Activated CD4-positive, alpha-beta T cell treated with anti-CD3 and anti-CD28 coated beads, Interleukin-2, amount 50 U/mL, for 4 hours (primary cell): ENCODE measurements at places on chromosomes 4 and X.

DNA sequence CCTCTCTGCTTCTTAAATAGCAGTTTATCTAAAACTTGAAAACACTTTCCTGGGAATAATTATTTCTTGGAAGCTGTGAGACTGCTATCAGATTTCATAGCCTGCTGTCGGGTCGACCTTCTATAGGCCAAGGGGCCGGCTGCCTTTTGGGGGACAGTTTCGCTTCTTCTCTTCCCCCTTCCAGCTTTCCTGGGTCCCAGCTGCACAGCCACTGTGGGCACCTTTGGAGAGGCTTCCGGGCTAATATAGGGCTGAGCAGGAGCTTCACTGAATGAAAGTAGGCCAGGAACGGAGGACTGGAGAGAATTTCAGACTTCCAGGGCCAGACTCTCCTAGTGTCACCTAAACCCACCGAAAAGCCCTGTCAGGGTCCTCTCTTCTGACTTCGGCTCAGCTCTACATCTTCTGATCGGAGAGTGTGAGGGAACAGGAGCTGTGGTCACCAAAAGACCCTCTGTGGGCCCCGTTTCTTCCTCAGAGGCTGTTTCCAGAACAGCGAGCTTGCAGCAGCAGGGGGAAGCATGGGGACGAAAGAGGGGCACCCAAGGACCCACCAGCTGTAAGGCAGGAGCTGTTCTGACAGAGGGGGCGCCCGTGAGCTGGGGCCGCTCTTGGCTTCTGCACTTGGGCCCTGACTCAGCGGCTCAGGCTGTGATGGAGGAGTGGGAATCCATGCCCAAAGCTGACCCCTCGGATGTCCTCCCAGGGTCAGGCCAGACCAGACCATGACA is 620.6 kb downstream of the BCOR start:
- no peak for DNase-seq

DNA sequence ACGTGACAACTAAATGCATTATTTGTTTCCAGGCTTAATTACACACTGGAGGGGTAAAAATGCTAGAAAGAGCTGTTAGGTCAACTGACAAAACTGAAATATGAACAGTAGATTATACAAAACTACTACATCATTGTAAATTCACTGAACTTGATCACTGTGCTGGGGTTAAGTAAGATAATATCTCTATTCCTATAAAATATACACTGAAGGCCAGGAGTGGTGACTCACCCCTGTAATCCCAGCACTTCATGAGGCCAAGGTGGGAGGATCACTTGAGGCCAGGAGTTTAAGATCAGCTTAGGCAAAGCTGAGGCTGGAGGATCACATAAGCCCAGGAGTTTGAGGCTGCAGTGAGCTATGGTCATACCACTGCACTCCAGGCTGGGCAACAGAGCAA is 31.8 kb upstream of the NKX6-1 start:
- no peak for DNase-seq

DNA sequence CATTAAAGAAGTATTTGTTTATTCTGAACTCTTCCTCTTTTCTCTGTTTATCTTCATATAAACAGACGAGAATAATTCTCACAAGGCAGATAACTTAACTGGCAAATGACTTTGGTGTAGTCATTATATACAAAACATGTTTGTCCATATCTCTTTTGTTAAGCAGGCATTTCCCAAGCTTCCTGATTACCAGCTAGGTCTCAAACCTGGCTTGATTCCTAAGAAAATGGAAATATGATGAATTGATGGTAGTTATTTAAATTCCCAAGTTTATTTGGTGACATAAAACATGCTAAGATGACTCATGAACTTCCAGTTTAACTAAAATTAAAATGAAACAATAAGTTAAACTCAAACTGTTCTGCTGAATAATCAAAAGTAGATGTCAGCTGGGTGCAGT is 96.8 kb downstream of the ARSJ start:
- no peak for DNase-seq

GRCh38 chr4:177263818-177264217 is 45.9 kb upstream of the NEIL3 start:
- no peak for DNase-seq

DNA sequence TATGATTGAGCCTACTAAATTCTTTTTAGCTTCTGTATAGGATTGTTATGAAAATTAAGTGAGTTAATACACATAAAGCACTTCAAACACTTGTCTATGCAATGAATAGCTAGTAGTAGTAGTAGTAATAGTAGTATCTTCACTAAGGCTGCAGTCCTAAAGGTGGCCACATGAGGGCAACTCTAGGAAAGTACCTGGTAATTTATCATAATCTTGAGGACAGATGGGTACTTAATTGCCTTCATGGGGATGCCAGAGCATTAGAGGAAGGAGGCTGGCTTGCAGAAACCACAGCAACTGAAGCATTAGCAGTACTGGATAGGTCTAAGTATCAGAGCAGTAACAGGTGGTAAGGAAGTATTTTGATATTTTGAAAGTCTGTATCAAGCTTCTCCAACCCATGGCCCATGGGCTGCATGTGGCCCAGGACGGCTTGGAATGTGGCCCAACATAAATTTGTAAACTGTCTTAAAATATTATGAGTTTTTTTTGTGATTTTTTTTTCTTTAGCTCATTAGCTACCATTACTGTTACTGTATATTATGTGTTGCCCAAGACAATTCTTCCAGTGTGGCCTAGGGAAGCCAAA is 17.3 kb downstream of the NIPAL1 start:
- peak; percentile 66 for DNase-seq

DNA sequence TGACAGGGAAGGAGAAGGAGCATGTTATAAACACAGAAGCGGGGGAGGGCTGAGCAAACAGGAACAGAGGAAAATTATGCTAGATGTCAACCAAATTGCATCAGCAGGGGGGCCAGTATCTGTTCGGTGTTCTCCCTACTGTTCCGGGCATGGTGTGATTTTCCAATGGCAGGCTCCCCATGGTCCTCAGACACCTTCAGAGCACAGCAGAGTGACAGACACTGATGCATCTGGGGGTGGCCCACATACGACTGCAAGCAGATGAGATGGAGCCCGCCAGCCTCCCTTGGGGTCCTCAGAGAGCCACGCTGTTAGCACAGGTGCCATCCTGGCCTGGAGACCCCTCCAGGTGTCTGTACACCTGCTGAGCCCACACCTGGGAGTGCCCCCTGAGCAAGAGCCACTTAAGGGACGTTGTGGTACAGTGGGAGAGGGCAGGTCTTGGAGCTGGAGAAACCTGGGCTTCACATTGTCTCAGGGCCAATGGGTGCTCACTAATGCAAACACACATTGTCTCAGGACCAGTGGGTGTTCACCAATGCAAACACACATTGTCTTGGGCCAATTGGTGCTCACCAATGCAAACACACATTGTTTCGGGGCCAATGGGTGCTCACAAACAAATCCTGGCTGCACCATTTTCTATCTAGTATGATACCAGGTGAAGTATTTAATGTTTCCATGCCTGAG is 95.4 kb downstream of the SLC2A9 start:
- DNase-seq: no peak

DNA sequence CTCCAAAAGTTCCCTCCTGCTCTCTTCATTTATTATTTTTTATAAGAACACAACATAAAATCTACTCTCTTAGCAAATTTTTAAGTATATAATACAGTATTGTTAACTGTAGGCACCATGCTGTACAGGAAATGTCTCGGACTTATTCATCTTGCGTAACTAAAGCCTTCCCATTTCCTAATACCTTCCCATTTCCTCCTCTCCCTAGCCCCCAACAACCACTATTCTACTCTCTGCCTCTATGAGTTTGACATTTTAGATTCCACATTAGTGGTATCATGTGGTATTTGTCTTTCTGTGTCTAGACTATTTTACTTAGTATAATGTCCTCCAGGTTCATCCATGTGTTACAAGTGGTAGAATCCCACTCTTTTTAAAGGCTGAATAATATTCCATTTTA is 15.8 kb upstream of the SYTL4 start:
- no peak for DNase-seq

DNA sequence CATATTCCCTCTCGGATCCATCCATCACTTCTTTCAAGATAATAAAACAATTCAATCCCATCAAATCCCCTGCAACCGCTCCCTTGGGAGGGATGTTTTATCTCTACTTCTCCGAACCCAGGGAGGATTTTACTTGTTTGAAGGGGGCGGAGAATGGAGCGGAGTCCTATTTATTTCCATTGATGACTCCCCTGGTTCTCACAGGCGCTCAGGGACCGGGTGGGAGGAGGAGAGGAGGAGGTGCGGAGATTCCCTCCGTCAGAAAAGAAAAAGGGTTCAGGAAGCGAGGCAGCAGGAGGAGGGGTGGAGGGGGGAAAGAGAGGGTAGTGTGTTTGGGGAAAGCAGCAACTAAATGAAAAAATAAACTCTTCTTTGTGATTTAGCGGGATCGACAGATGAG is 2.1 kb downstream of the NDNF start:
- no peak for DNase-seq

DNA sequence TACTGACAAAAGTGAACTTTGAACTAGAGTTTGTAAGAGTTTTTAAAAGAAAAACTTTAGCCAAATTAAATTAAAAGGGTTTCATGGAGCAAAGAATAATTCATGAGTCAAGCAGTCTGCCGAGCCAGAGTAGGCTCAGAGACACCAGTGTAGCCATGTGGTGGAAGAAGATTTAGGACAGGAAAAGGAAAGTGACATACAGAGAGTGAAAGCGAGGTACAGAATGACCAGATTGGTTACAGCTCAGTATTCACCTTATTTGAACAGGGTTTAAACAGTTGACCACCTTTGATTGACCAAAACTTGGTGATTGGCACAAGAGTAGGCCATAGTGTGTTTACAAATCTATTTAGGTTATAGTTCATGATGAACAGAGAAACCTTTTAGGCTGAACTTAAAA is 377.8 kb downstream of the KLHL4 start:
- no peak for DNase-seq
